ENCODE measurements at places on chromosomes 11 and 22. TPM values are rescaled to one million over a fixed set of nuclear protein-coding genes. Genes with fewer than 3 reads are reported as not detected.

DNA sequence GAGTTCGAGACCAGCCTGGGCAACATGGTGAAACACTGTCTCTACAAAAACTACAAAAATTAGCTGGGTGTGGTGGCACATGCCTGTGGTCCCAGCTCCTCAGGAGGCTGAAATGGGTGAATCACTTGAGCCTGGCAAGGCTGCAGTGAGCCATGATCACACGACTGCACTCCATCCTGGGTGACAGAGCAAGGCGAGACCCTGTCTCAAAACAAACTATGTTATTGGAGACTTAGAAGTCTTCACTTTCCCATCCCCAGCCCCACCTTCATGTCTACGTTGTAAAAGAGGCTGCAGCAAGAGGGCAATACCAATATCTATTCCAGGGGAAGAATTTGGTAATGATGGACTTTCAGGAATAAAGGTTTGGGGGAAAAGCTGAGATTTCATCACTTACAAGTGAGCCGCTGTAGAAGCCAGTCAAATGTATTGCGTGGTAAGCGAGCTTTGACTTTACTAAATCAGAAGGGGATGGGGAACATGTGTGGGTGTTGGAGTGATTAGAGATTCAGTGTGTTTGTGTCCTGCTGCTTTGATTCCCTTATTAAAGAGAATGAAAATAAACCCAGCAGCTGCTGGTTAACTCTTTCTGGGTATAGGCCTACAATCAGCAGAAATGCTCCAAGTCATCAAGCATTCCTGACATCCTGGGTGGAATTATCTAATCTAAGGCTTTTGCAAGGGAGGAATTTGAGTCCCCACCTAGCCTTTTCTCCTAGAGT, 53.7 kb downstream of the UBASH3B start:
- DNase-seq = no peak

- DNase-seq = no peak
Measured at GRCh38 chr11:76625472-76626186, 44.9 kb downstream of the LRRC32 start.

DNA sequence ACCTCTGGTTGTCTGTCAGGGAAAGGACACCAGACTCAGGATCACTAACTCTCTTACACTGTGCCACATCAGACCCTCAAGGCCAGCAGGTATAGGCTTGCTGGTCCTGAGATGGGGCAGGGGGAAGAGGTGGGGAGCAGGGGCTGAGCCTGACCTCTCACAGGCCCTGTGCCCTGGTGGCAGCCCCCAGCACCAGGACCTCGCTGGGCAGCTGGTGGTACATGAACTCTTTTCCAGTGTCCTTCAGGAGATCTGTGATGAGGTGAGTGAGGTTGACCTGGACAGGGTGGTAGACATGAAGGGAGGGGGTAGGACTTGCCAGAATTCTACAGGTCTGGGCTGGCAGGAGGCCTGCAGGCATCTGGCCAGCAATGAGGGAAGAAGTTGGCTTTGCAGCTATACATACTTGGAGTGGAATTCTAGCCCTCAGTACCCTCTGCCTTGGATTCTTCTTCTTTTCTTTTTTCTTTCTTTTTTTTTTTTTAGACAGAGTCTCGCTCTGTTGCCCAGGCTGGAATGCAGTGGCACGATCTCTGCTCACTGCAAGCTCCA, 1.4 kb downstream of the NUDT22 start:
- DNase-seq = no peak

GRCh38 chr11:83459798-83460197, 173.6 kb upstream of the CCDC90B start:
- no peak for DNase-seq

The UEVLD gene
- 13.7 TPM for polyA plus RNA-seq

The SVIP gene
- not detected for polyA plus RNA-seq

The SUSD2 gene
- 0.74 TPM for polyA plus RNA-seq

GRCh38 chr22:48427731-48428211, 1399.9 kb downstream of the BRD1 start:
- no peak for DNase-seq

GRCh38 chr11:110832080-110832479, 119.8 kb upstream of the ARHGAP20 start:
- no peak for DNase-seq

DNA sequence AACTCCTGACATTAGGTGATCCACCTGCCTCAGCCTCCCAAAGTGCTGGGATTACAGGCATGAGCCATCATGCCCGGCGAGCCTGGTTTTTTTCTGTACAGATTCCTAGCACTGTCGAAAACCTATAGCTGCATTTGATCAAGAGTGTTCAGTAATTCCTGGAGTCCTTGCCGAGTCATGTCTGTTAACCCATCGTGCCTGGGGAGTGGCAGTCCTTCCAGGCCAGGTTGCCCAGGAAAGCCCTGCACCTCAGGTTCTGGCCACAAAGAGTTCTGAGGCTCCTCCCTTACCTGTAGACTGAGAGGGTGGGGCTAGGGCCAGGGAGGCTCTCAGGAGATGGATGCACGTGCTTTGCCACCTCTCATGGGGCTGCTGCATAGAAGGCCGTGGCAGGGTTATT, 17.0 kb downstream of the YDJC start:
- DNase-seq = no peak

DNA sequence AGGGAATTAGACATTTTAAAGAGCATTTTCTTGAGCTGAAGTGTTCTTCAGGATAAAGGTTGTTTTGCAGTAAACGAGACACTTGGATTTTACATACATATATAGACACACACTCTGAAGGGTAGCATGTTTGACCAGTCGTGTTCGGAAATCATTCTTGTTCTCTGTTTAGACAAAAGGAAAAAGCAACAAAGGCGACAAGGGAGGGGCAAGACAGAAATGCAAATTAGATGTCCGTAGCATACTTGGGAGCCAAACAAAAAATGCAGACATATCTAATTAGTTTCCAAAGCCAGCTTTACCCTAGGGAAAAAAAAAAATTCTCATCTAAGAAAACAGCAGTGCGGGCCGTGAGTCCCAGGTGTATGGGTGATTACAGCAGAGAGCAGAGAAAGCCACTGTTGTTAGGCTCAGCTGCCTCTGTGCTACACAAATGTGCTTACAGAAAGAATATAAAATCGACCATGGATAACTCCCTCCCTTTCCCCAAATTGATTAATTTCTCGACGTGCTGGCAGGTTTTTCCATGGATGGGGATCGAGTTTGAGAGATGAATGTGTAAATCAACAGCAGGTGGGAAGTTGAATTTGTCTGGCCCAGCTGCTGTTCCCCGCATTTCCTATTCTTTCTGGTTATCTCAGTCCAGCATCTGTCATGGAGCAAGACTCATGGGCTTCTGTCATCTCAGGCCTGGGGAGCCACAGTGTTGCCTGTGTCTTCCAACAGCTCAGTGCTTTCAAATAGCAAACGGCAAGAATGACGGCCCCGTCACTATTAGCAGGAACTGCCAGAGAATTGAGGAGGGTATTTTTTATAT, 176.5 kb upstream of the TTC12 start:
- DNase-seq = no peak

- DNase-seq = no peak
Measured at GRCh38 chr11:35235936-35236666, 97.1 kb downstream of the CD44 start.

Measured in muscle of arm (tissue), 14 donors.